Activated naive CD8-positive, alpha-beta T cell treated with anti-CD3 and anti-CD28 coated beads, Interleukin-2, amount 10 ng/mL, durations not matched to agents 7 days and 5 days (primary cell): ENCODE measurements at places on chromosomes 2 and 18. TPM values are rescaled to one million over a fixed set of nuclear protein-coding genes. Genes with fewer than 3 reads are reported as not detected.

DNA sequence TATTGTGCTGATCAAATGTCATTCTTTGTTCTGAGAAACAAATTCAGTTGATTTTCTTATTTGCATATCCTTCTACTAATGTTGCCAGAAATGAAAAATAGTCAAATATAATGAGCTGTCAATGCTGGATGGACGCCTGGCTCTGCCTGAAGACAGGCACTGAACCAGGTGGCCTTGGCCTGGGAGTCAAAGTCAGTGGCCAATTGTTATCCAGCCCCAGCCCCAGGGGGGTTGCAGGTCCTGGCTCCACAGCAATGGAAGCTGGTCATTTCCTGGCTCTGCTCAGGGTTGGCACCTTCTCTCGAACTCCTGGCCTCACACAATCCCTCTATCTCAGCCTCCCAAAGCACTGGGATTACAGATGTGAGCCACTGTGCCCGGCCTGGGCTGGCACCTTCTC, 176.8 kb upstream of the GLI2 start:
- no peak for DNase-seq

Gene CXCR1
- 0.19 TPM for total RNA-seq

DNA sequence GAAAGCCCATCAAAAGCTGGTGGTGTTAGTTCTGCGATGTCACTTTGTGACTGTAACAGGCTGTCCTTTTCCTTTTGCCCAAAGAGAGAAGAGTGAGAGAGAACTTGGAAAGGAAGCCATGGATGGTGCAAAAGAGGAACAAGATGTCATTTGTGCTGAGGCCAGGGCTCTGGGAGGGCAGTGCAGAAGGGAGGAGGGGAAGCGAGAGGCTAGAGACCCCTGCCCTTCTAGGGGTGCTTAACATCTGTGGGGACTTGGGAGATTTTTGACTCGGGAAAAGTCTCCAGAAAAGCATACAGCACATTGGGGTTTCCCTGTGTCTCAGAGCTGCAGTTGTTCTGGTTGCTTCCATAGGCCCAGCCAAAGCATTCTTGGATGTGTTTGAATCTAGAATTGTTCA, 49.6 kb downstream of the ZBTB7C start:
- DNase-seq = no peak

Gene OLA1
- total RNA-seq = 56.3 TPM

DNA sequence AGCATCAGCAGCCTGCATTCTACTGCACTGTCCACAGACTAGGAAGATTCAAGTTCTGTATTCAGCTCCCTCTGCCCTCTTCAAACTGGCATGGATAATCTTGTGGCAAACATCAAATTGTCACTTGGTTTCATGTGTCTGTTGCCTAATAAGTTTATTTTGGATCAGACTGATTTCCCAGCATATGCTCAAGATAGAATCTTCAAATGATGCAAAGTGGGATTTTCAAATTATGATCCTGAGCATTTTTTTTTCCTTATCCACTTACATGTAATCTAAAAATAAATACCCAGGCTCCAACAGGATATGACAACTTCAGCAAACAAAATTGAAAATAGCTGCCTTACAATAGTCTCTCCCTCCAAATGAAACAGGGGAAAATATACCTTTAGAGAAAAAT, 160.9 kb upstream of the VRK2 start:
- DNase-seq = no peak

Gene DNAJB2
- total RNA-seq = 67.5 TPM

DNA sequence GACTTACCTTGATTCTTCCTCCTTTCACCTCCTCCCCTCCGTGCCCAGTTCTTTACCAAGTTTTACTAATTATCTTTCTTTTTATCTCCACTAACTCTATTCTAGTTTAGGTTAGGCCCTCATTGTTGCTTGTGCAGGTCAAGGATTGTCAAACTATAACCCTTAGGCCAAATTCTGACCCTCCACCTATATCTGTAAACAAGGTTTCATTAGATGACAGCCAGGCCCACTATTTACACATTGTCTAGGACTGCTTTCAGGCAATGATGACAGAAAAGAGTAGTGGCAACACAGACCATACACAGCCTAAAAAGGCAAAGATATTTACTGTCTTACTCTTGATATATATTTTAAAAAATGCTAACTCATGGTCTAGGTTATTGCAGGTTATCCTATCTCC, 212.0 kb downstream of the RAD51AP2 start:
- DNase-seq = no peak

Gene TDRD15
- total RNA-seq = not detected

DNA sequence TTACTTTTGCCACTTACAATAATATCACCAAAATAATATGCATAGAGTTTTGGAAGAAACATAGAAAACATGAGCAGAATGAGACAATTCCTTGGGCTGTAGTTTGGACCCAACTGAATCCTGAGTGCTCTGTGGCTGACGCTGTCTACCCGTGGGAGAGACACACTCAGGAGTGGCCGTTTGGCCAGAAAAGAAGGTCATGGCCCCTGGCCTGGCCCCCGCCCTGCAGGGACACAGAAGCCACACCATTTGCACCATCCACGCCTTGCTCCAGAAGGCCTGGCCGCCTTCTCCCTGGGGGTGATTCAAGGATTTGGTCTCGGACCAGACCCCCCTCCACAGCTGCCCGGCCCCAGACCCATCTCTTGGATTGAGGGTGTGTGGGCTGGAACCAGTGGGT, 6.4 kb upstream of the D2HGDH start:
- DNase-seq = no peak
